Renal pelvis (tissue), 12 donors: ENCODE measurements at places on chromosomes 3 and 15. TPM values are rescaled to one million over a fixed set of nuclear protein-coding genes. Genes with fewer than 3 reads are reported as not detected.

The MITF gene
- 35.5 TPM for polyA plus RNA-seq

The SPSB4 gene
- 14.6 TPM for polyA plus RNA-seq

The TNK2 gene
- polyA plus RNA-seq, result 45.3 TPM

The NR2F2 gene
- polyA plus RNA-seq, result 334 TPM

The TLR9 gene
- polyA plus RNA-seq, result 0.36 TPM
